GM20000 (cell line): ENCODE measurements at places on chromosomes 3 and 15.

GRCh38 chr3:157871838-157872460, 234.3 kb downstream of the SHOX2 start:
- DNase-seq: no peak

- DNase-seq: no peak
Measured at GRCh38 chr3:122936986-122937385, 90.6 kb downstream of the SEMA5B start.

GRCh38 chr15:65076486-65077290, at the start of gene KBTBD13:
TSS of gene KBTBD13 (plus strand) at chr15:65076746. CDS start at chr15:65076816, 70 bp downstream.
- no peak for DNase-seq

DNA sequence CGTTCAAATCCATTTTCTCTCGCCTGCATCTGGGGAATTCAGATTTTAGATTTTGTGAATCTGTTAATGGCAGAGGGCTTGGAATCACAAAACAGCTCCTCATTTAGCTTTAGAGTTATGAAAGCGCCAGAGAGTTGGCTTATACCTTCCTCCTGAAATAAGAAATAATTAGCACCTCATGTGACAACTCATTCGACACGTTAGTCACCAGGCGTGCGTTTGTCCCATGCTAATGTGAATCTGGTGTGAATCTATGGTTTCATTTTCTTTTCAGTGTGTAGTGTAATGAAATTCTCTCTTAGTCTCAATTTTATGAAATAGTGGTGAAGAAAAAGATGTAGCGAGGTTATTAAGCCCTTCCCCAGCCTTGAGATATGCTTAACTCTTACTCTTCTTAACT, 89.4 kb downstream of the EDEM1 start:
- no peak for DNase-seq

- DNase-seq: peak; percentile 32
Measured at GRCh38 chr15:59543721-59544547, 67.6 kb upstream of the GCNT3 start.

GRCh38 chr3:197216169-197216860, 82.1 kb downstream of the DLG1 start:
- no peak for DNase-seq

DNA sequence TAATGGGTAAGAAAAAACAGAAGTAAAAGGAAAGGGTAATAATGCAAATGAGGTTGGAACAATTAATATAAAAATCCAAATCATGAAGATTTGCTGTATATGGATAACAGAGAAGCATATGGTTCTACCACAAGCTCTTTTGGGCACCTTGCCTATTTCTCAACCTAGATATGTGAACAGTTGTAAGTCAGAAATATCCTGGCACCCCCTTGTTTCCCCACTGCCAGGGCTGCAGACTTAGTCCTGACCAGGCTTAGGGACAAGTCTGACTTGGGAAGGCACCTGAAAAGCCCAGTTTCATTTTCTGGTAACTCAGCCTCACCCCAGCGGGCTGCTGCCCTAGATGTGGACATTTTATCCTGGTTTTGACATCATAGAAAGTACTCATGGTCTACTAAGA, 183.2 kb upstream of the STAC start:
- no peak for DNase-seq

DNA sequence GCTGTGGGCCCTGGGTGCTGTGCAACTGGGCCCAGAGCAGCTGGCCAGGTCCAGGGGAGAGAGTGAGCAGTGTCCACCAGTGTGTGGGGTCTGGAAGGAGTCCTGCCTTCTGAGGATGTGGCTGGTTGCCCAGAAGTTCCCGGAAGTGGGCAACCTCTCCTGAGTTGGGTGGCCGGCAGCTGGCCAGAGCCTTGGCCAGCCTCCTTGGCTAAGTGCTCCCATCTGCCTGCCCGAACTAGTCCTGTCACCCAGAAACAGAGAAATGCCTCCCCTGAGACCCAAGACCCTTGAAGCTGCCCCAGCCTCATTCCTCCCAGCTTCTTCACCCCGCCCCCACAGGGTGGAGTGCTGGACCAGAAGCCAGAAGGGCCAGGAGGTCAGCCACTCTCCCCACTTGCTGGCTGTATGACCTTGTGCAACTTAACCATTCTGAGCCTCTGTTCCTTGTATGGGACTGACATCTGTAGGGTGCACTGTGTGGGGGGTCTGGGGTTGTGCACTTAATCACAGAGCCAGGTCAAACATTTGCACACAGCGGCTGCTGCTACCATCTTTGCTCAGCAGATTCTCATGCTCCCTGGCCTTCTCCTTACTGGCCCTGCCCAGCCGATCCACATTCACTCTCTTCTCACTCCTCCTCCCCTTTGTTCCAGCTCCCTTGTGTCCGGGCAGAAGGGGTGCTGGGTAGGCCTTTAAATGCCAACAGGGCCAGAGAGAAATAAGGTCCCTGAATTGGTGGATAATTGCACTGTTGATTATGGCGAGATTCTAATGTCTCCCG, 7.5 kb upstream of the ALAS1 start:
- no peak for DNase-seq

DNA sequence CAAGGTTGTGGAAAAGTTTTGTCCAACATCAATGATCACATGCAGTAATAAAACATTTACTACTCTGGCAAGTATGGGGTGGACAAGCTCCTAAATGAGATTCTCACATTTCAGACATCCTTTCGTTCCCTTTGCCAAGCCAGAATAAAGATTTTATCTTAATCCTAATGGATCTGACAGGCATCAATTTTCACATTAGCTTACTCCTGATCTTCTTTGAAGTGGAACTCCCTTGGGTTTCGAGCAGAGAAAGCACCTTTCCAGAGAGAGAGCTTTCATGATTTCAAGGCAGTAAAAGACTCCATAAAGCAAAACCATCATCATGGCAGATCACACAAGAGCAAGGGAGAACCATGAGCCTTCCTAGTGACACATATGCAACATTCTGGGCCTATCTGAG, 27.3 kb upstream of the EID1 start:
- no peak for DNase-seq

- DNase-seq: no peak
Measured at GRCh38 chr3:149496891-149497290, 22.4 kb downstream of the TM4SF4 start.

DNA sequence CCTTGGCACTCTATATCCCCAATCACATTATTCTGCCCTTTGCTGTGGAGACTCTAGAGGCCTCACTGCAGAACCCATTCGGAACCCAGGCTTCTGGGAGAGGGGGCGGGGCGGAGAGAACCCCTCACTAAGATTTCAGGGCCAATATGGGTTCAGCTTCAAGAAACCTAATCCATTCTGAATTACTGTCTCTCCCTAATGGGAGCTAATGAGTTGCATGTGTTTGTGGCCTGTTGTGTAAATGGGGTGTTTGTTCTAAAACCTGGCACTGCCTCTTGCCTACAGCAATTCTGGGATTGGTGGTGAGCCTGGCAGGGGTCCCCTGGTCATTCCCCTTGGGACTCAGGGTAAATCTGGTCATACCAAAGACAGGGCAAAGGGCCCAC, 605 bp upstream of the RASL12 start:
- DNase-seq: no peak

- DNase-seq: no peak
Measured at GRCh38 chr3:70994644-70995043, 588.9 kb downstream of the FOXP1 start.

DNA sequence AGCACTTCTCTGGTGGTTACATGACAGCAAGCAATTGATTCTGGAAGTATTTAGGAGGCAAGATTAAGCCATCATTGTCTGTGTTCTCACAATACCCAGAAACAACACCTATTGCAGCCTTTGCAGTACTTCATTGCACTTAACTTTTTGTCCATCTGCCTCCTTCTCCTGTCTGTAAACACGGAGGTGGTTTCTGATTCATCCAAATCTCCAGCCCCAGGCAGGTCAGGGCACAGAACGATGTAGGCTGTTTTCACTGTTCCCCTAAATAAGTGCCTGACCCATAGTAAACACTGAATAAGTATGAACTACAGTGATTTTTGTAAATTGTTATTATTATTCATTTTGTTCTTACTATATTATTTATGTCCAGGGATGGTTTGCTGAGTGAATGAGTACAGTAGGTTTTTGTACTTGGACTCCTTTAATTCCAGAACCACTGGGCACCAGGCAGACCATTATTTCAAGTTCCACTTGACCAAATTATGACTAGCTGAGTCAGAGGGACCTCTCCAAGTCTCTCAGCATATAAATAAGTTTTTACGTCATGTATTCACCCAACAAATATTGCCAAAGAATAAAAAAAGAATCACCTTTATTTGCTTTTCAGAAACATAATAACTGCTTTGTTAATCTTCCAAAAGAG, 283.3 kb upstream of the TRIM42 start:
- DNase-seq: no peak

GRCh38 chr3:3080309-3080708, 29.9 kb downstream of the IL5RA start:
- no peak for DNase-seq

DNA sequence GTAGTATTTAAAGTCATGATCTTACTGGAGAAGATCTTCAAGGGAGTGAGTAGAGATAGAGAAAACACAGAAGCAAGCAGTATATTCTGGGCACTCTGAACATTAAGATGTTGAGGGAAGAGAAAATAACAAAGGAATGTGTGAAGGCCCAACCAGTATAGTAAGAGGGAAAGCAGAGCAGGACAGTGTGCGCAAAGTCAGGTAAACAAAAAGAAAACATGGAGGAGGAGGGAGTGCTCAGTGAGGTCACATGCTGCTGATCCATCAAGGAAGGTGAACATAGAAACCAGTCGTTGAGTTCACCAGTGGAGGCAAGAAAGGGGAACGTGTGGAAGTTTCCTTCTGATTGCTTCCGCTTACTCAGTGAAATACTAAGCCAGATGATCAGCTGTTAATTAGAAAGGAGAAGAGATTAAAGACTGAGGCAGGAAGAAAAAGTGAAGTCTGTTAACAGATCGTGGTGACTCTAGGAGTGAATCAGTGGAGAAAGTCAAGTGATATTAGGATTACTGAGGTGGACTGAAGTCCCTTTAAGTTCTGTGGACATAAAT, 47.2 kb downstream of the OPA1 start:
- DNase-seq: no peak

- DNase-seq: peak; percentile 34
Measured at GRCh38 chr3:39146611-39147591, 6.5 kb downstream of the CSRNP1 start.

DNA sequence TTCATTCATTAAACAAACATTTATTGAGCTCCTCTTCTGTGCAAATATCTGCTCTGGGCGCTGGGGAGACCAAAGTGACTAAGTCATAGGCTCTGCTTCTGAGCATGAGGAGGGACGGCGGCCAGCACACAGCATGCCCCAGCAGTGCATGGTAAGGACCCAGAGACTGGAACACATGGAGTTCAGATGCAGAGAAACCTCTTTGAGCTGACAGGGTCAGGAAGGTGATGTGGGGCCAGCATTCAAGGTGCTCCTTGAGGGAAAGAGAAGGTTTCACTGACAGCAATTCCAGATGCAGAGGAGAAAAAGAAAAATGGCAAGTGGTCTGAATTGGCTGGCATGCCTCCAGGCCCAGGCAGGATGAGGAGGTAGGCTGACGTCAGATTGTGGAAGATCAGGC, 234.5 kb downstream of the UACA start:
- DNase-seq: no peak

GRCh38 chr3:101928890-101929289, 79.6 kb downstream of the NFKBIZ start:
- no peak for DNase-seq

- no peak for DNase-seq
Measured at GRCh38 chr3:66453651-66454463, 47.0 kb downstream of the LRIG1 start.

DNA sequence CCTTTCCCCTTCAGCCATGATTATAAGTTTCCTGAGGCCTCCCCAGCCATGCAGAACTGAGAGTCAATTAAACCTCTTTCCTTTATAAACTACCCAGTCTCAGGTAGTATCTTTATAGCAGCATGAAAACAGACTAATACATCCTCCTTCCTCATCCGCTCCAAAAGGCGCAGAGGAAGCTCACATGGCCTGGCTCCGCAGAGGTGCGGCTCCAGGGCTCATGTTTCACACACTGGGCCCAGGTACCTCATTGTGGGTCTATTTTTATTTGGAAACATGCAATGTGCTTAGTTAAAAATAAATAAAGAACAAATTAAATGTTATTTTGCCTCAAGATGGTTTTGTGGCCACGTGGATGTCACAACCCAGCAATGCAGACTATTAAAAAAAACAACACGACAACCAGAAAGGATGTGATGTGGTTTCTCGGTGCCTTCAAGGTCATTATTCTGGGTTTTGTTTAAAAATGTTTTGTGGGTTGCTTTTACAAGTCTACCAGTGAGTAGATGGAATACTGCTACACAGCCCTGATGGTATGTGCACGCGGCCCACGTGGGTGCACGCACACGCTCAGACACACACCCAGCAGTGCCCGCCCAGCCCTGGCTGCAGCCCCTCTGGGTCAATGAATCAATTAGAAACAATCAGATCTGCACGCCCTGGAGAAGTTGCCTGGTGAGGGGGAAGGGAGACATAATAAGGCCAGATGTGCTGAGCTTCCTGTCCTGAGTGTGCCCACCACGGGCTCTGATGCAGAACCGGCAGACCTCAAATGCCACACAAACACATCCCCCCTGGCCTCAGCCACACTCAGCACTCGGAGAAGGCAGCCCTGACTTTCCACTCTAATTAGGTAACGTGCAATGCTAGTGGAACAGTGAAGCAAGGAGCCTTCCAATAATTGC, 140.1 kb downstream of the ADAMTS17 start:
- DNase-seq: no peak

DNA sequence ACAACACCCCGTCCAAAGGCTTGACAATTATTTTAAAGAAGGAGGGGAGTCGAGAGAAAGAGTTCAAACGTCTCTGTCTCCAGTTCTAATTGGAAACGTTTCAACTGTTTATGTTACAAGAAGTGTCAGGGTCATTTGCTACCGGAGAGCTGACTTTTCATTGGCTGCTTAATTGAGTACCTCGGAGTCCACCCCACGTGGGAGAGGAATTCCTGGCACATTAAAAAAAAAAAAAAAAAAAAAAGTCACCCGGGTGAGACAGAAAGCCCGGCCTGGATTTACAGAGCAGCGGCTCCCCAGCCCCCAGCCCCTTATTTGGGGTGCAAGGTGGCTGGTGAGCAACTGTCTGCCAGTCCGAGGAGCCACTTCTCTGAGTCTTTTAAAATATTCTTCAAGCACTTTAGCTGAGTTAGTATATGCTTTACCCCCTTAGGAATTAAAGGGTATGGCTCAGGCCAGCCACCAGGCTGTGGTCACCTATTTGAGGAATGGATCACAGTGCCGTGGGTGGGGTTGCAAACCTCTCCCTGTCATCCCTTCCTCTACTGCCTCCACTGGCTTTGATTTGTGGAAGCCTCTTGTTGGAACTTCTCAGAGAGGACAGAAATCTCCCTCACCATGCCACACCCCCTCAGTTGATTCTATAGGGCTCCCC, 3.9 kb upstream of the TLE3 start:
- DNase-seq: no peak

GRCh38 chr3:193761969-193762368, 169.0 kb downstream of the OPA1 start:
- no peak for DNase-seq
